NCI-H774 (cell line): ENCODE measurements at places on chromosomes 11 and 22.

- no peak for DNase-seq
Measured at GRCh38 chr11:61056981-61057380, 45.3 kb upstream of the CD5 start.

DNA sequence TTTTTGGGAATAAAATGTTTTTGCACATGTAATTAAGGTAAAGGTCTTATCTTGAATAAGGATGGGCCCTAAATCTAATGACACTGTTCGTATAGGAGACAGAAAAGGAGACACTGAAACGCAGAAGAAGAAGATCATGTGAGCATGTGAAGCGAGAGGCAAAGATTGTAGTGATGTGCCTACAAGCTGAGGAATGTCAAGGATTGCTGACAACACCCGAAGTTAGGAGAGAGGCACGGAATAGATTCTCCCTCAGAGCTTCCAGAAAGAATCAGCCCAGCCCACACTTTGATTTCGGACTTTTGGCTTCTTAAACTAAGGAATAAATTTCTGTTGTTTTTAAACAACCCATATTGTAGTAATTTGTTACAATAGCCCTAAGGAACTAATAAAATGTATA lies 4.1 kb upstream of the BLID start:
- no peak for DNase-seq

DNA sequence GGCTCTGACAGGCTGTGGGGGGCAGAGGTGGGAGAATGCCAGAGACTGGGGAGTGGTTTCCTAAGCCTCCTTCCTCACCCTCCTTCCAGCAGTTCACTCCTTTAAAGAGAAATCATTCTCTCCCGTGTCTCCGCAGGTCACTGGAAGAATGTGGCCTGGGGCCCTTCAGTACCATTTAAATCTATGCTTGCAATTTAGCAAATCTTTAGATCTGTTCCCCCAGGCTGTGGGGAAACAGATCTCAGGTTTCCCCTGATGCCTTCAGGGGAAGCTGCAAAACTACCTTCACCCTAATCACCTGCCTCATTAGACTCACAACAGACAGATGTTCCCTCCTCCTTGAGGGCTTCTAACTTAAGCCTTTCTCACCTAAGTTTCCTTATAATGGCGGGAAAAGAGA lies 55.3 kb downstream of the KIRREL3 start:
- DNase-seq, result no peak

DNA sequence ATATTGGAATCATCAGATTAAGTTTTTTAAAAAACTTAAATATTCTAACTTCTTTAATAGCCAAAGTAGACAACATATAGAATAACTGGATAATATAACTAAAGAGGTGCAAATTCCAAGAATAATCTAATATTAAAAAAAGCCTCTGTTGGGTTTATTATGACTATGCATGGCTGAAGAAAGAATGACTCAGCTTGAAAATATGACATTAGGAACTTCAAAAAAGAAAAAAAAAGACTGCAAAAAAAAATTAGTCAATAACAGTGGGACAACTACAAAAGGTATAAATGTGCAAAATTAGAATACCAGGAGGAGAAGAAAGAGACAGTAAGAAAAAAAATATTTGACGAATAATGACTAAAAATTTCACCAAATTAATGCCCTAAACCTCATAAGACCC lies 1178.0 kb downstream of the JRKL start:
- no peak for DNase-seq

GRCh38 chr22:33149611-33150010 lies 91.4 kb upstream of the SYN3 start:
- DNase-seq, result no peak

- no peak for DNase-seq
Measured at GRCh38 chr11:706957-707816, 1.2 kb downstream of the EPS8L2 start.

- no peak for DNase-seq
Measured at GRCh38 chr11:32311346-32312065, 123.8 kb downstream of the WT1 start.

DNA sequence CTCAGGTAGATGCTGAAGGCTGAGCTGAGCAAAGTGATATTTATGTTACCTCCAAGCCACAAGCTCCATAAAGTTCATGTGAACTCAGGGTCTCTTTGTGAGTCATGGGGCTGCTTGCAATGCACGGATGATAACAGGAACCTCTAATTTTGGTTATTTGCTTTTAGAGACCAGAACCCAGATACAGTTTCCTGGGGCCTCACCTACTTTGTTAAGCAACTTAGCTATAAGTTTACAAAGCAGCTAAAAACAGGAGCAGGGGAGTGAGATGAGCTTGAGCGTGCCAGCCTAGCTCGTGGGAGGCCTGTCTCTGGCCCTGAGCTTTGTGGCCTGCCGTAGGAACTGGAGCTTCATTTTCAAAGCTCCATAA lies 29.2 kb downstream of the SREBF2 start:
- no peak for DNase-seq

GRCh38 chr11:75714211-75714610 lies 3.4 kb upstream of the MOGAT2 start:
- DNase-seq, result no peak

DNA sequence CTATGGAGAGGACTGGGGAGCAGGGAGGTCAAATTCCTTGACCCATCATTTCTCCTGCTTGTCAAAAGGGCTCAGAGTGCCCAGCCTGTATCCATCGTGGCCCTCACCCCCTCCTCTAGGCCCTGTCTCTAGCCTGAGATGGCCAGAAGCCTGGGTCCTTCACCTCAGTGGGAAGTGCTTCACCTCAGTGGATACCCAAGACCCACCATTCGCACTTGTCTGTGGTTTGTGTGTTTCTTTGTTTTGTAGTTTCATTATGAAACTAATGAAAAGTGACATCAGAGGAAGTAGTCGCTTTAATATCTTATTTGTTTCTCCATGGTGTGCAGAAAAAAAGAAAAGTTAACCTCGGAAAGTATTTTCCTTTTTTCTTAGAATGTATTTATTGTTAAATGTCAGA lies 194.0 kb upstream of the CADM1 start:
- DNase-seq, result no peak

DNA sequence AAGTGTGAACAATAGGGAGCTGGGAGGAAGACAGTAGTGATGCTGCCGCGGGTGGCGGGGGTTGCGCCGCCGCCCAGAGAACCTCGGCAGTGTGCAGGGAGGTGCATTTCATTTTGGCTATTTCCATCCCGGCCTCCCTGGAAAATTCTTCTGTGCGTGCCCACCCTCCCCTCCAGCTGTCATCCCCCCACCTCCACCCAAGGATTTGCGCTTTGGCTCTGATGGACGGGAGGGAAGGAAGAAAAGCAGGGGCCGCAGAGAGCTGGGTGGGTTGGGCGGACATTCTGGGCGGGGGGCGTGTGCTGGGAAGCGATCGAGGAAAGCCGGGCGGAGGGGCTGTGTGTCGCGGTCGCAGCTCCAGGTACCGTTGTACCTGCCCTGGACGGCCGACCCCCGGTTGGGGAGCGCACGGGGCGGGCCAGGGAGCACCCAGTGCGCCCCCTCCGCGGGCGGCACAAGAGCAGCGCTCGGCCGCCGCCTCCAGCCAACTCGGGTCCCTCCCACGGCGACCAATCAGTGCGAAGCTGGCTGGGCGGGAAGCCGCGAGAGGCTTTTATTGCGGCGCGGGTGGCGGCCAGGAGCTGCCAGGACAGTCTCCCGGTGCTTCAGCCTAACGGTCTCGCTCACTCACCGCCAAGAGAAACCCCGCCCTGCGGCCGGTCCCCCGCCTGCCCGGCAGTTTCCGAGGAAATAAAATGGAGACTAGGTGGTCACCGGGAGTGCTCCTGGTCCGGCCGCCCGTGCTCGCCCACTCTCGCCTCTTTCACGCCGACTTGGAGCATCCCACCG lies 1.6 kb downstream of the NCAM1 start:
- peak; percentile 91 for DNase-seq

DNA sequence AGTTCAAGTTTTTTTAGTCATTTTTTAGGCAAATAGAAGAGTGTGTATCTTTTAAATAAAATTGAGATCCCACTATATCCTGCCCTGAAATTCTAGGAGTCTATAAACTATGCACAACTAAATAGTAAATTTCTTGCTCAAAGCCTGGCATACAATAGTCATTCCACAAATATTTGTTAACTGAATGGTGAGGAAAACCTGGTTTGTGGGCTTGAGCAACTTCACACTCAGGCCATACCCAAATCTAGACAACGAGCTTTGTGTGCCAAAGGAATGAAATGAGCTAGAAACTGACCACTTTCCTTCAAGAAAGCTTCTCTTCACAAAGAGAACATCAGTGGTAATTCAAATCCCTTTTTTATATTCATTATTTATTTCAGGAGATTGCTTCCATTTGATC lies 39.6 kb upstream of the AMOTL1 start:
- no peak for DNase-seq

DNA sequence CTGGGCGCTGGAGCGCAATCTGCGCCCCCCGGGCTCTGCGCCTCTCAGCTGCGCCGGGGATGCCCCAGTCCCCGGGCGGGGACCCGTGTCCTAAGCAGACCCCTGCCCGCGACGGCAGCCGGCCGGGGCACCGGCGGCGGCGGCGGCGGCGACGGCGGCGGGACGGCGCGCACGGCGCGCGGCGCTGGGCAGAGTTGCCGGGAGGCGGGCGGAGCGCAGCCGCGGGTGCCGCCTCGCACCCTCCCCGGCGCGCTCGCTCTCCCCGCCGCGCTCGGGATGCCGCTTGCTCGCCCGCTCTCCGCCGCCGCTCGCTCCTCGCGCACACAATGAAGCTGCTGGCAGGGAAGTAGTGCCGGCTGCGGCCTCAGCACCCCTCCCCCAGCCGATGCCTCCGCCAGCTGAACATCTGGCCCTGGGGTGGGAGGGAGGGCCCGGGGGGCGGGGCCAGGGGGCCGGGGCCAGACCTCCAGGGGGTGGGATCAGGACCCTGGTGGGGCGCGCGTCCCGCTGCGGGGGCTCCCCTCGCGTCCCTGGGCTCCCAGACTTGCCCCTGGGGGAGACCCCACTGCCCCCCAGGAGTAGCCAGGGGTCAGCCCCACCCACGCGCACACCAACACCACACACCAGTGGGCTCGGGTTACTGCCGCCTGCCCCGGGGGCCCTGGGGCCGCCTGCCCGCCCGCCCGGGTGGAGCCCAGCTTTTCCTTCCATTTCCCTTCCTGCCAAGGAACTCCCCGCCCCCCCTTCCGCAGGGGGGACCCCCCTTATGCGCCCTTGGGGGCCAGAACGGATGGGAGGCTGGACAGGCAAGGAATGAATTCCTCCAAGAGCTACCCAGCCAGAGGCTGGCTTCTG lies at the start of gene RCOR2:
Gene RCOR2, minus strand, starts transcription at position 328 of the 855 bp plus-strand sequence. CDS start 708 bp downstream, outside the sequence.
- DNase-seq, result peak; percentile 81

- DNase-seq, result no peak
Measured at GRCh38 chr11:92482492-92483060, 258.0 kb downstream of the FAT3 start.

DNA sequence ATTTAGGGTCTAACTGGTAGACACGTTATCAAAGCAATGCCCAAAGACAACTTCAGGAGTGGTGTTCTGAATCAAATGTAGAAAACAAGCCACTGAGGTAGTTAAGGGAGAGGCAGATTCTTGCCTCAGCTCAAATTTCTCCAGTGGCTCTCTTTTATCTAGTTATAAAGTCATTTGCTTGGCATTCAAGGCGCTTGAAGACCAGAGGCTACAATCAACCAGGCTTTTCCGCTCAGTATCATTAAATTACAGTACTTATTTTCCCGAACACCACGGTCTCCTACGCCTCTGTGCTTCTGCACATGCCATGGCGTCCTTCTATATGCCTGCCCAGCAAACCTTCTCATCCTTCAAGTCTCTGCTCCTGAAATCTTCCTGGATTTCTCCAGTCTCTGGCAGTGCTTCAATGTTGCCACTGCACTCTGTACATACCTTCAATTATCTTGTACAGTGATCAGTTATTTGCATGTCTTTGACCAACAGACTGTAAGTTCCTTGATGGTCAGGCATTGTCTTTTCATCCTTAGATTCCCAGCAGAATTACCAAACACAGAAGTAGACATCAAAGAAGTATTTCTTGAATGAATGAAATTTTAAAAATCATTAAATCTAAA lies 1.4 kb downstream of the POGLUT3 start:
- no peak for DNase-seq

DNA sequence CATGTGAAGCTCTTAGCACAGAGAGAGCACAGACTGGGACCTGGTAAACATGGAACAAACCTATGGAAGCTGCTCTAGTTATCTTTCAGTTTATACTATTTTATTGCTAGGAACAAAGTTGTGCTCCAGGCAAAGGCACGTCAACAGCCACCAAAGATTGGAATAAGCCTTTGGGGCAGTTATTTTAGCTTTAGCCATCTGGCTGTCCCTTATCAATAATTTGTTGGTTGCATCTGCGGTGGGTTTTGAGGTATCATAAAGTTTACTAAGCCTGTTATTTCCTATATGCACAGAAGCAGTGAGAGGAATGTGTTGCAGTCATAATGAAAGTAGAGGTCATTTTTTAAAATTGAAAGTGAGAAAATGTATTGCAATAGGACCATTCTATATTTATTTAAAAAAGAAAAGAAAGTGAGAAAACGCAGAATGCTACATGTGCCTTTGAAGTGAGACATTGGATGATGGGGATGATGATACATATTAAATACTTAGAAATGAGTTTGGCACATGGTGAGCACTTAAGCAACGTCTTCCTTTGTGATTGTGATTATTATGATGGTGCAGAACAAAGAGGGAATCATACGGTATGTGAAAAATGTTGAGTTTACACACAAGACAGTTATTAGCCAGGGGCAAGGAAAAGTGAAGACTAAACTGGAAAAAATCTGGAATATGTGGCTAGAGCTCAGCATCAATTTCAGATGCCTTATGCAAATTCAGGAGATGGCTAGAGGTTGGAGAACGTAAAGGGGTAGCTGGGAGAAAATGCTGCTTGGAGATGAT lies 58.3 kb downstream of the PRR5L start:
- DNase-seq, result no peak

GRCh38 chr11:71244116-71244810 lies 8.1 kb downstream of the SHANK2 start:
- no peak for DNase-seq

DNA sequence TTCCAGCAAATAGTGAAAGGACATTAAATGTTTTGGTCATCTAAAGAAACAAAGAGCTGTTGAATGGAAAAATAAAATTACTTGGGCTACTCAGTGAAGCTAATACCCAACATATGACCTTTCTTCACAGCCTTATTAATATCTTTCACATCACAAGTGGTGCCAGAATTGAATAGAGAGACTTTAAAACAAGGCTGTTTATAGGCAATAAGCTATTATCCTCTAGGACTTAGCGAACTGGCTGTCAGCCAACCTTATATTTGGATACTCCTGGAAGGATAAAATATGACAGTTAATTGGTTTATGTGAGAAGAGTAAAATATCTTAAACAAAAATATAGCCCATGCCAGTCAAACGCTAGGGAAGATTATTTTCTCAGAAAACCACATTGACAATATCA lies 225.5 kb upstream of the BLID start:
- DNase-seq, result no peak
